T-helper 2 cell (primary cell): ENCODE measurements at places on chromosomes 6 and 20.

DNA sequence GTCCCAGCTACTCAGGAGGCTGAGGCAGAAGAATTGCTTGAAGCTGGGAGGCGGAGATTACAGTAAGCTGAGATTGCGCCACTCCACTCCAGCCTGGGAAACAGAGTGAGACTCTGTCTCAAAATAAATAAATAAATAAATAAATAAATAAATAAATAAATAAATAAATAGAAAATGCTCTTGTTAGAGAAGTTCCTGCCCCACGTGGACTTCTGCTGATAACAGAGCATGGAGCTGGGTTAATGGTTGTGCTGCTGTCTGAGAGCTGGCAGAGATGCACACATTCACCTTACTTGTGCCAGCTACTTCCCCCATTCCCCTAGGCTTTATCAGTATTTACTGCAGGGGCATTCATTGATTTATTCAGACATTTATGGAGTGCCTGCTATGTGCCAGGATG, 155.2 kb upstream of the KCNG1 start:
- no peak for DNase-seq

DNA sequence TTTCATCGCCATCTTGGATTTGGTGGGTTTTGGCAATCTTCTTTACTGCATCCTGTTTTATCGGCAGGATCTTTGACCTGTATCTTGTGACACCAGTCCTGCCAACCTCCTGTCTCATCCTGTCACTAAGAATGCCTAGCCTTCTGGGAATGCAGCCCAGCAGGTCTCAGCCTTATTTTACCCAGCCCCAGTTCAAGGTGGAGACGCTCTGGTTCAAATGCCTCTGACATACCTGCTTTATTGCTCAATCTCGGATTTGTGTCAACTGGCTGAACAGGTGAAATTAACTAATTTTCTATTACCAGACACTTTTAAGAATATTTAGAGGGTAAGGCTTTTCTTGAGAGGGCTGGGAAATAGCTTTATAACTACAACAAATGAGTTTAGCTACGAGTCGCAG, 102.5 kb downstream of the SASH1 start:
- DNase-seq, result no peak

DNA sequence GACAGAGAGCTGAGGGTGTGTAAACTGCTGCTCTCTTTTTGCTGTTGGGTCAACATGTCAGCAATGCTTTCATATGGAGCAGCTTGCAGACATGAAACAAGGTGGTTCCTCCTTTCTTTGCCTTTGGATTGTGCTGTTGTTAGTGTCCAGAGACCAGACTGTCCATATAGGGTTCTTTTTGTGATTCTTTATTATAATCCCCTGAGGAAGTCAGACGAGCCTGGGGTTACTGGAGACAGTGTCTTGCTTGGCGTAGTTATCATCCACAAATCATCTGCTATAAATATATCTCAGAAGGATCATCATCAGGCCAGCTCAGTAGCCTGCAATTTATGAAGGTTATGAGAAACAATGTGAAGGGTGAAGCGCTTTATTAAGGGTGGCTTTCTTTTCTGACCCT, 2.3 kb upstream of the ADGRB3 start:
- DNase-seq, result no peak

- peak; percentile 57 for DNase-seq
Measured at GRCh38 chr6:34182751-34183531, 37.1 kb upstream of the GRM4 start.

- DNase-seq, result no peak
Measured at GRCh38 chr6:142913036-142913510, 31.9 kb downstream of the HIVEP2 start.

DNA sequence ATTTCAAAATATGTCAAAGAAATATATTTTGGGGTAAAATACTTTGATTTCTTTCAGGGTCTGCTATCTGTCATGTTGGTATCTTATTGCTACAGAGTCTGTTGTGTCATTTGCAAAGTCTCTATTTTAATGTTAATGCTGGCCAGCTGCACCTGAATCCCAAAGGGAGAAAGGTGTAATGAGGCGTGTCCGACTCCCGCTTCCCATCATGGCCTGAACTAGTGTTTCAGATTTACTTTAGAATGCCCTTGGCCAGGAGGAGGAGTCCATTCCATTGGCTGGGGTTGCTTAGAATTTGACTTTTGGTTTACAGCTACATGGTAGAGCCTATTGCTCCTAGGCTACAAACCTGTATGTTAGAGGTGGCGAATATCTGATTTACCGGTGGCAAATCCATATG, 69.3 kb downstream of the FAM50B start:
- DNase-seq, result no peak

- no peak for DNase-seq
Measured at GRCh38 chr20:58883241-58883691, 30.8 kb downstream of the GNAS start.

DNA sequence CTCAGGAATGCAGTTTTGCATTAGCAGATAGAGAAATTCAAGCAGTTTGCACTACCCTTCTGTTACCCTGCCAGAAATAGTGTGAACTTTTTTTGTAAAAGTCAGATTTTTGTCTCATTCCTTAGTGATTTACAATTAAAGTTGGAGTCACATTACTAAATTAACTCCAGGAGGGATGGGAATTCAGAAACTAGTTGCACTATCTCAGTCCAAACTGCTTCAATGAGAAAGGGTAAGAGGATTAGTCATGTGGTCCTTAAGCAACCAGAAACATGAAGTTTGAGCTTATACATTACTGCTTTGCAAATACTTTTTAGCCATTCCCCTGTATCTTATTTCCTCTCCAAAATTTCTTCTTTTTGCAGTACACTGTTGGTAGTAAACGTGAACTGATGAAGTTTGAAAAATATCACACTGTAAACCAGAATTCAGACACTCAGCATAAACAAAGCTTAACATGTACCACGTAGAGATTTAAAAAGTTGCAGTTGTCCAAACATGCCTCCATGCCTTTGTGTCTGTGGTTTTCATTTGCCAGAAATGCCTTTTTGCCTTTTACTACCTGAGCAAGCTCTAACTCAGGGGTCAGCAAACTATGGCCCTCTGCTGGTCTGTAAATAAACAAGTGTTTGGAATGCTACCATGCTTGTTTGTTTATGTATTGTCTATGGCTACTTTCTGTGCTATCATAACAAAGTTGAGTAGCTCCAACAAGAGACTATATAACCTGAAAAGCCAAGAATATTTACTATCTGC, 49.7 kb downstream of the TP53INP2 start:
- no peak for DNase-seq

- DNase-seq, result no peak
Measured at GRCh38 chr6:93423542-93423941, 4.2 kb upstream of the EPHA7 start.
